ENCODE measurements at places on chromosomes 1 and 21.

- no peak for DNase-seq
Observed at GRCh38 chr1:44783697-44784093, 4.3 kb downstream of the BEST4 start.

DNA sequence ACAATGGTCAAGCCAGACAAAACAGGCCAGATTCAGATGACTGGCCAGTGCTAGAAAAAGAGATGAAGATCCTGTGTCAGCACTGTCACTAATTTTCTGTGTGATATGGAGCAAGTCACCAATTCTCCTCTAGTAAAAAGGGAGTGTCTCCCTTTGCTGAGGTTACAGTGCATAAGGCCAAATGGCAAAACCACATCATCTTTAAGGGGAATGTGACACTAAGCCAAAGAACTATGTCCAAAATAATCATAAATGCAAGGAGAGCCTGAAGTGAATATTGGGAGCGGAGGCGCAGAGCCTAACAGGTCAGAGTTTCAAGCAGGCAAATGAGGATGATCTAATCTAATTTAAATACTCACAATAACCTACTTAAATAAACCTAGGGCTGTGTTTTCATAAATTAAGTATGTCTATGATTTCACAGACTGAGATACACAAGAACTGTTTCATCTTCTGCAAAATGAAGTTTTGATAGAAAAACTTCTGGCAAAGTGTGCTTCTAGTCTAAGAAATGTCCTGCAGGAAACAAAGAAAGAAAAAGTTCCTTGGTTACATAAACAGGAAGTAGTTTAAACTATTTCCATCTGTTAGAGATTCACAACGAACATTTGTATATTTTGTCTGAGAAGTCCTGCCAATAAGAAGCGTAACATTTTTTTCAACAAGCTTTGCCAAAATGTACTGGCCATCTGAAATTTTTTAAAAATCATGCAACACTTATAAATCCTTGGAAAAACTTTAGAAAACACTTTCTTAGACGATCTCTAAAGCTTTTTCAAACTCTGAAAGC is 290.2 kb downstream of the LRRC40 start:
- no peak for DNase-seq

- DNase-seq = no peak
Observed at GRCh38 chr1:66296370-66296769, 237.6 kb upstream of the SGIP1 start.

DNA sequence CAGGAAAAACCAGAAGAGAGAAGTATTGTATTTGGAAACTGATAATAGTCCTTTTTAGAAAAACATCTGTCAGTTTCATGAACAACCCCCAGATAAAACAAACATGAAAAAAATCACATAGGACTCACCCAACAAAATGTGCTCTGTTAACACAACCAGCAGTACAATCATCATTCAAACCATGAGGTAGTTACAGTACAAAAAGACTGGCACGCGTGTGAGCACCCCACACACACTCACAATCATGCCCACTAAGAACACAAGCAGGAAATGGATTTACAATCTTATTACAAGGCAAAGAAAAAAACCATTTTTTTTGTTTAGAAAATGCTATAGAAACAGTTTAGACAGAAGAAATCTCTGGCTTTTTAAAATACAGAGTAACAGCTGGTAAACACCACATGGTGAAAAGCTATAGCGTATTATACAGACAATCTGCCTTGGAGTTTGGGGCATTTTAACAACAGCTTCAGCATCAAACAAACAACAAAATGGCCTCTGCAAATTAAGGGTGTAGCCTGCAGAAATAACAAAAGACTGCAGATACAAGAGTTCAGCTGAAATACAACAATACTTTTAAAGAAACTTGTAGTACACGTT is 180.0 kb downstream of the CDC7 start:
- no peak for DNase-seq

GRCh38 chr1:53377438-53377841 is 49.6 kb upstream of the LRP8 start:
- no peak for DNase-seq

GRCh38 chr1:227805606-227806197 is 9.8 kb upstream of the PRSS38 start:
- no peak for DNase-seq

DNA sequence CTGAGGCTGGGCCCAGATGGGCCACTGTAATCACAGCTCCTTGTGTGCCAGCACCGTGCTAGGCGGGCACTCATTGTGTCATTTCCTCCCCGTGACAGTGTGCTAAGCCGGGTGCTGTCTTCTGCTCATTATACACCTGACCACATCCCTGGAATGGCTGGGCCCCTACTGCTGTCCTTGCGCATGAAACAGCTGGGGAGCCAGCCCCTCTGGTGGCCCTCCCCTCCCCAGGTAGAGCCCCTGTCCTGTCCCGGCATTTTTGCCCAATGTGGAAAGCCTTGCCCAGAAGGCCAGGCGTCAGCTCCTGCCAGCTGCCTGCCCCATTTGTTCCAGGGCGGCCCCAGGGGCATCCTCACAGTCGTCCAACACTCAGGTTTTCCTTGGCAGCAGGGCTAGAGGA is 107.4 kb upstream of the CASZ1 start:
- DNase-seq = no peak

- no peak for DNase-seq
Observed at GRCh38 chr21:43634618-43635017, 24.7 kb downstream of the HSF2BP start.

DNA sequence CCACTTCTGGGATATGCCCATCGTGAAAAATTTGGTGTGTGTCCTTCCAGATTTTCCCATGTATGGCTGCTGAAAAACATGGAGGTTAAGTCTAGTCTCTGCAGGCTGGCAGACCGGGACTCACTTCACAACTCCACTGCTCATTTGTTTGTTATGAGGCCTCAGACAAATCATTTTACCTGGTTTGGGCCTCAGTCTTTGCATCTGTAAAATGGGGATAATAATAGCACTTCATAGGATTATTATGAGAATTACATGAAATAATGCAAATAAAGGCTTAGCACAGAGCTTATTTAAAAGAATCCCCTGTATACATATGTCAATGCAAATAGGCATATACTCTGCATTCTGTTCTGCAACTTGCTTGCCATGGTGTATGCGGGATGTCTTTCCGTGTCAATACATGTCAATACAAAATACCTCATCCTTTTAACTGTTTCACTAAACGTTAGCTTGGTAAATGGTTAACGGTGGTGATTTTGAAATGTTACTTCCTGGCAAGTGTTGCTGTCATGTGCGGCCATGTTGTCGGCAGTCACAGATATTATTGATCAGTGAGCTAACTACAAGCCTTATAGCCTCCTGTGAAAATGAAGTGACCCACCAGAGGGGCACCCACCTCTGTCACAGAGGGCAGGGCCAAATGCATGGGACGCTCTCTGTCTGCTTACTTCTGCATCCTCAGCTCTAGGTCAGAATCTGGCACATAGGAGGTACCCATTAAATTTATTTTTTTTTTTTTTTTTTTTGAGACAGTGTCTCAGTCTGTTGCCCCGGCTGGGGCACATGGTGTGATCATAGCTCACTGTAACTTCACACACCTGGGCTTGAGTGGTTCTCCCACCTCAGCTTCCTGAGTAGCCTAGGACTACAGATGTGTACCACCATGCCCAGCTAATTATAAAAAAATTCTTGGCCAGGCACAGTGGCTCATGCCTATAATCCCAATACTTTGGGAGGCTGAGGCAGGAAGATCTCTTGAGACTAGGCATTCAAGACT is 4.3 kb downstream of the LCK start:
- DNase-seq = no peak

GRCh38 chr1:12356004-12356890 is 126.4 kb downstream of the VPS13D start:
- DNase-seq = no peak

- DNase-seq = no peak
Observed at GRCh38 chr21:43024439-43025136, 50.2 kb downstream of the PKNOX1 start.

DNA sequence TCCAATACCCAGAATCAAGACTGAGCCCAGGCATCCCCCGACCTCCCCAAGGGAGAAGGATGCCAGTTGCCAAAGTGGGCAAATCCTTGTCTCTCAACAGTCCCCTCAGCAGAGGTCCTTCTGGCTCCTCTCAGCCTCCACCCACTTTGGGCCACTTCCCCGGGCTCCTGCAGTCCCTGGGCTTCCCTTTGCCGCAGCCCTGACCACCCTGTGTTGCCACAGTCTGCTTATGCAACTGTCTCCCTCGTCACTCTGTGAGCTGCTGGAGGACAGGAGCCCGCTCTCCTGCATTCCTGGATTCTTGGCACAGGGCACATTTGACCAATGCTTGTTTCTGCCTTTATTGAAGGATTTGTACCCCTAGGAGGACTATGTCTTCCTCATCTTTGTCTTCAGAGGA is 2.9 kb upstream of the LRP8 start:
- no peak for DNase-seq

DNA sequence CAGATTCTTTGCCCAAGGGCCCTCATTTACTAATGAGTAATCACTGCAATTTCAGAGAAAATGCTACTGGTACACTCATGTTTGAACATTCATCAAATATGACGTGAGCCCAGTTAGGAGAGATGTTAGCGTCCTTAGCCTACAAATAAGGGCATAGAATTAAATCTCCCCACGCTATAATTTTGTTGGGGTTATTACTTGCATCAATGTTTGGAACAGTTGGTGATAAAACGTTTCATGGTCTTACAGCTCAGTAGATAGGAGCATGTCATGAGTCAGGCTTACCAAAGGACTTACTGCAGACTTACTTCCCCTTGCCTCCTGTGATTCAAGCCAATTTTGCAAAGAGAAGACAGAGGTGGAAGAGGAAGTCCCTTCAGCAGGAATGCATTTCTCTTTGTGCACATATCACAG is 304.0 kb downstream of the KIF26B start:
- DNase-seq = no peak

GRCh38 chr1:208787219-208787618 is 543.0 kb upstream of the PLXNA2 start:
- DNase-seq = no peak

GRCh38 chr1:3261969-3262579 is 192.4 kb upstream of the ARHGEF16 start:
- no peak for DNase-seq

DNA sequence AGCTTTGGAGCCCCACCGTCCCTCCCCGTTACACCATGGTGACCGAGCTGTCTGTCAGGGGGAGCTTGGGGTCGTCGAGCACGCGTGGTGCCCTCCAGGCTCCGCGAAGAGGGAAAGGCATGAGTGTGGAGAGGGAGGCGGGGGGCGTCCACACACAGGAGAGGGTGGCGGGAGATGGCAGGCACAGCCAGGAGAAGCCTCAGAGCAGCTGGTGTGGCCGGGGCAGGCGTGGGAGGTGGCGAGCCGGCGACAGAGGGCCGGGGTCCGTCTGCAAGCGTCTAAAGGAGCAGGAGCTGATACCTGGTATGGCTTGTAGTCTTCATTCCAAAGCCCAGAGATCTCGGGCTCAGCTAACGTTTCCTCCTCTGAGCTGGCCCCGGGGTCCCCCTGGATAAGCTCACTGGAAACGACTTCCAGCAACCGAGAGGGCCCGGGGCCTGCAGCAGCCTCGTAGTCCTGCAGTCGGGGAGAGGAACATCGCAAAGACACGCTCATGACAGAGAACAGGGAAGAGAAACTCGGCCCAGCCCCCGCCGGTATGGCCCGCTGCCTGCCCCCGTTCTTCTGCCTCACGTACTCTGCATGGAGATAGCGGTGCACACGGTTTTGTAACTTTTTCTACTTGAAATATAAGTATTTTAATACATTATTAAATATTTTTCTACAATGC is 37.4 kb downstream of the CFAP74 start:
- DNase-seq = no peak

GRCh38 chr1:71521655-71522264 is 440.9 kb upstream of the ZRANB2 start:
- DNase-seq = no peak

- peak; percentile 35 for DNase-seq
Observed at GRCh38 chr1:204410688-204411450, 748 bp downstream of the PPP1R15B start.

DNA sequence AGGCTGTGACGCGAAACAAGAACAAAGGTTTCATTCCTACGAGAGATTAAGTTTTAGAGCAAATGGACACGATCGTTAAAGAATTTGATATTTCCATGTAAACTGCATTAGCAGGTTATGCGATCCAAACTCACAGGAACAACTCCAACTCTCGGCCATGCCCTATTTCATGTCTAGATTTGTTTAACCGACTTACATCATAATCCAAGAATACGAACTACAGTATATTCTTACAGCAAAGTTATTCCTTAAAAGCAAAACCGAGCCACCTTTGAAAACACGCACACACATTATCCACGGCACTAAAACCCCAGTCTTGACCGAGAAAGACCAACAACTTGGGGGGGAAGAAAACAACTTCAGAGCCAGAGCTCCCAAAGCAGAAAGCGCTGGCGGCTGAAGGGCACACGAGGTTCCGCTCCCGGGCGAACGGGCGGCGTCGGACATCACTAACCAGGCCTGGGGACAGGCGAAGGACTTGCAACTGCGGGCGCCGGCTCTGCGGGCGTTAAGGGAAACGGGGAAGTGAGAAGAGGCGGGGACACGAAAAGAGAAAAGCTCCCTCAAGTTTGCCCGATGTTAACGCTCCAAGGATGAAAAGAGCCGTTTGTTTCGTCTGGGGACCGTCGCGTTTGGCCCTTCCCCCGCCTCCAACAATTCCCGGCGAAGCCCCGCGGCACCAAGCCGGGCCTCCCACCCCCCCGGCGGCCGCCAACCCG is 690 bp downstream of the B3GALNT2 start:
- peak; percentile 27 for DNase-seq

- DNase-seq = no peak
Observed at GRCh38 chr1:210125143-210125542, 107.5 kb upstream of the SERTAD4 start.

DNA sequence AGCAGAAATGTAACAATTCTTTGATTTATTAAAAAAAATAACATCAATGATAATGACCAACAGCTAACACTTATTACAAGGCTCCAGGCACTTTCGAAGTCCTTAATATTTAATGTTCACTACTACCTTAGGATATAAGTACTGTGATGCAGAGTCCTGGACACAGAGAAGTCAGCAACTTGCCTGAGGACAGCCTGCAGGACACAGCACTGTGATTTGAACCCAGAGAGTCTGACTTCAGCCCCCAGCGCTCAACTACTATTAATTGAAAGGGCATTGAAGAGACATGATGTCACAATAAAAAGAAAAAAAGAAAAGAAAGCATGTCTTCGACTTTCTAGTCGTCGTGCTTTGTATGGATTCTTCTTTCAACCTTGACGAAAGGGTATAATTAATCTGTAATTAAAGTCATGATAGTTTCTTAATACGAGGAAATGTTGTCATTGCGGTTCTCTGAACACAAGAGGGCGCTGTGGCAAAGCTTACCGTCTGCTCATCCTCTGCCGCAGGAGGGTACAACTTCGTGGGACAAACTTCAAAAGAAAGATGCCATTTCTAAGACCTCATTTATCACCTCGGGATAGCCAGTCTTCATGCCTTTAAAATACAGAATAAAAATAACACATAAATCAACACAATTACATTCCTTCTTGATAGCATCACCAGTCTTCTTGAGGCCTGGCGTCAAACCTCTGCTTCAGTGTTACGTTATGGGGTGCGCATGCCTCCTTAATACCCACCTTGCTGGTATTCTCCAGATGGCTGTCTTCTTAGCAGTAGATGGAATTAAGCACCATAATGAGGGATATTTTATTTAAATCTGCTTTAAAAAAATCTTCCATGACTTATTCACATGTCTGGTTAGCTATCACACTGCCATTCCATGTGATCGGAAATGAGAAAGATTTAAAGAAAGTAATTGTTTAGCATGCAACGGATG is 240.1 kb downstream of the DISC1 start:
- DNase-seq = peak; percentile 53

Data from stimulated activated CD4-positive, alpha-beta T cell treated with anti-CD3 and anti-CD28 coated beads, Interleukin-4, amount 100 ng/mL, for 1 hour (primary cell).